Progenitor cell of endocrine pancreas (in vitro differentiated cells): ENCODE measurements at places on chromosomes 11 and 22. TPM values are rescaled to one million over a fixed set of nuclear protein-coding genes. Genes with fewer than 3 reads are reported as not detected.

DNA sequence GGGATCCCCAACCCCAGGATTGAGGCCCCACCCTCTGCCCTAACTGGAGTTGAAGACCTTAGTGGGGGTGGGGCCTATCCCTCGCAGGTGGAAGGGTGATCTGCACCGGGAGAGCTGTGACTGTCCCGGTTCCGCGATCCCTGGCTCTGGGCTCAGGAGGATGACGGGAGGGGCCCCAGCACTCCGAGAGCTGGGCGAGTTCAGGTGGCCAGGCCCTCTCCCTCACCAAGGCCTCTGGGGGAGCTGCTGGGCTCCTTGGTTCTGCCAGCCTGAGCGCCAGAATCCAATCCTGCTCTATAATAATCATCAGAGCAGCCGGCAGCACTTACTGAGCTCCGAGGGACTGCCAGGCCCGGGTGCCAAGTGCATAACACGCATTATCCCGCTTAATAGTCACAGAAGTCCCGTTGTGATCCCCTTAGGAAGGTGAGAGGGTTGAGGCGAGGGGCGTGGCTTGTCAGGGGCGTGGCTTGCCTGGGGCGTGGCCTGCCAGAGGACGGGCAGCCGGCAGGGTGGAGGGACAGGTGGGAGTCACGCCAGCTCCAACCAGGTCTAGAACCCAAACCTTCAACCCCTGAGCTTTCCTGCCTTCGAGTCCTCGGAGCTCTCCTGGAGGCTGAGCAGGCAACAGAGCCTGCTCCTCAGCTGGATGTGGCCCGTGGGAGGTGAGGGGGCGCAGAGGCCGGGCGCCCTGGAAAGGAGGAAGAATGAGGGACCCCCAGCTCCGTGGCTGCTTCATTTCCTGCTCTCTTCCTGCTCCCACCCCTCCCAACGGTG is 7.3 kb upstream of the SYT7 start:
- no peak overlapping the region for H3K27ac ChIP-seq
- H3K4me1 ChIP-seq: peaks cover 16% of the 10 kb centered on the region
- peaks cover 69% of the 10 kb centered on the region for H3K27me3 ChIP-seq
- H3K4me3 ChIP-seq: peak overlapping the region; percentile 54
- H3K36me3 ChIP-seq: no peaks in the 10 kb centered on the region

DNA sequence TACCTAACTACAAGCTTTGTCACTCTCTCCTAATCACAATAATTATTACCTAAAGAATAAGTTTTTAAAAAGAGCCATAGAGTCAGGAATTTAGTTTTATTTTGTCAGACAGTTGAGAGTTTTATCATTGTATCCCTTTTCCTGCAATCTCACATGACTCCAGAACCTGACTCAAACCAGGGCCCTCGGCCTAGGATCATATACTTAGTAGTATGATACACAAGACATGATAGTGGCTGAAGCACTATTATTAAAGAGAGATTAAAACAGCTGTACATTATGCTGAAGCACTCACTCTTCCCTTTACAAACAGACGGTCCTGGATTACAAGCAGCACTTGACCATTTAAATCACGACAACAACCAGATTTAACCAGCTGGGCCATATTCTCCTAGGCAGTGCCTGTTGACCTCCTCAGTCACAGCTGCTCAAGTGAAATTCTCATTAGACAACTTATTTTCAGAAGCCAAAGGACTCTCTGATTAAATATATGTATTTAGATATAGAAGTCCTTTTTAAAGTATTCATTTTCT is 44.0 kb downstream of the SOX6 start:
- H3K27me3 ChIP-seq: peaks cover 19% of the 10 kb centered on the region
- no peak for DNase-seq
- no peaks in the 10 kb centered on the region for H3K36me3 ChIP-seq
- H3K27ac ChIP-seq: no peak overlapping the region
- peaks cover 6% of the 10 kb centered on the region for H3K4me1 ChIP-seq
- H3K4me3 ChIP-seq: no peak overlapping the region

DNA sequence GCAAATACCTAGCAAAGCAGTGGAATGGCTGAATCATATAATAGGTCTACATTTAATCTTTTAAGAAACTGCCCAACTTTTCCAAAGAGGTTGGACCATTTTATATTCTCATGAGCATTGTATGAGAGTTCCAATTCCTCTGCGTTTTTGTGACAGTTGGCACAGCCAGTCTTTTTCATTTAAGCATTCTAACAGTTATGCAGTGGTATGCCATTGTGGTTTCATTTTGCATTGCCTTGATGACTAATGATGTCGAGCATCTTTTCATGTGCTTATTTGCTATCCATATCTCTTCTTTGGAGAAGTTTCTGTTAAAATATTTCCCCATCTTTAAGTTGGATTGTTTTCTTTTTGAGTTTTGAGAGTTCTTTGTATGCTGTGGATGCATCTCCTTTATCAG is 38.7 kb downstream of the EIF3F start:
- no peak overlapping the region for H3K27ac ChIP-seq
- no peak overlapping the region for H3K4me3 ChIP-seq
- no peak for DNase-seq

DNA sequence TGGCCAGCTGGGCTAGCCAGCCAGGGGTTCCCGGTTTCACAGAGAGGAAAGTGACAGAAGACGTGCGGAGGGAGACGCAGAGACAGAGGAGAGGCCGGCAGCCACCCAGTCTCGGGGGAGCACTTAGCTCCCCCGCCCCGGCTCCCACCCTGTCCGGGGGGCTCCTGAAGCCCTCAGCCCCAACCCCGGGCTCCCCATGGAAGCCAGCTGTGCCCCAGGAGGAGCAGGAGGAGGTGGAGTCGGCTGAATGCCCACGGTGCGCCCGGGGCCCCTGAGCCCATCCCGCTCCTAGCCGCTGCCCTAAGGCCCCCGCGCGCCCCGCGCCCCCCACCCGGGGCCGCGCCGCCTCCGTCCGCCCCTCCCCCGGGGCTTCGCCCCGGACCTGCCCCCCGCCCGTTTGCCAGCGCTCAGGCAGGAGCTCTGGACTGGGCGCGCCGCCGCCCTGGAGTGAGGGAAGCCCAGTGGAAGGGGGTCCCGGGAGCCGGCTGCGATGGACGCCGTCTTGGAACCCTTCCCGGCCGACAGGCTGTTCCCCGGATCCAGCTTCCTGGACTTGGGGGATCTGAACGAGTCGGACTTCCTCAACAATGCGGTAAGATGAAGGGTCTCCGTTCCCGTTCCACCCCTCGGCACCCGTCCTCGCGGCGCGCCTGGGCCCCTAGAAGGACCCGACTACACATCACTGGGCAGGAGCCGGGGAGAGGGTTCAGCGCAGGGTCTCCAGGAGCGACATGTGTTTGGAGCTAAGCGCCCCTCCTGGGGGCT is at the start of gene CREB3L1:
CREB3L1 (plus strand) TSS at position 41 of the 765 bp plus-strand sequence; CDS start at position 491, 450 bp downstream.
- peaks cover 57% of the 10 kb centered on the region for H3K4me1 ChIP-seq
- no peak for DNase-seq
- H3K27ac ChIP-seq: peak within 1 kb of the TSS; percentile 53
- H3K36me3 ChIP-seq: no peaks in the 10 kb centered on the region
- peak within 1 kb of the TSS; percentile 76 for H3K4me3 ChIP-seq

- H3K4me1 ChIP-seq: peaks cover 2% of the 10 kb centered on the region
- no peak overlapping the region for H3K4me3 ChIP-seq
- DNase-seq: no peak
- no peaks in the 10 kb centered on the region for H3K36me3 ChIP-seq
- no peaks in the 10 kb centered on the region for H3K27me3 ChIP-seq
These were observed 78.2 kb downstream of the SMCO4 start for GRCh38 chr11:93464927-93465540.

- no peak overlapping the region for H3K4me3 ChIP-seq
- no peaks in the 10 kb centered on the region for H3K36me3 ChIP-seq
- DNase-seq: no peak
- H3K4me1 ChIP-seq: no peaks in the 10 kb centered on the region
These were observed 385.1 kb upstream of the CCDC90B start for GRCh38 chr11:83671289-83671688.

GRCh38 chr11:64514590-64514989 is 76.4 kb upstream of the SLC22A12 start:
- peaks cover 68% of the 10 kb centered on the region for H3K27me3 ChIP-seq
- no peak overlapping the region for H3K4me3 ChIP-seq
- H3K4me1 ChIP-seq: no peaks in the 10 kb centered on the region
- peaks cover 1% of the 10 kb centered on the region for H3K36me3 ChIP-seq
- no peak overlapping the region for H3K27ac ChIP-seq
- DNase-seq: no peak

DNA sequence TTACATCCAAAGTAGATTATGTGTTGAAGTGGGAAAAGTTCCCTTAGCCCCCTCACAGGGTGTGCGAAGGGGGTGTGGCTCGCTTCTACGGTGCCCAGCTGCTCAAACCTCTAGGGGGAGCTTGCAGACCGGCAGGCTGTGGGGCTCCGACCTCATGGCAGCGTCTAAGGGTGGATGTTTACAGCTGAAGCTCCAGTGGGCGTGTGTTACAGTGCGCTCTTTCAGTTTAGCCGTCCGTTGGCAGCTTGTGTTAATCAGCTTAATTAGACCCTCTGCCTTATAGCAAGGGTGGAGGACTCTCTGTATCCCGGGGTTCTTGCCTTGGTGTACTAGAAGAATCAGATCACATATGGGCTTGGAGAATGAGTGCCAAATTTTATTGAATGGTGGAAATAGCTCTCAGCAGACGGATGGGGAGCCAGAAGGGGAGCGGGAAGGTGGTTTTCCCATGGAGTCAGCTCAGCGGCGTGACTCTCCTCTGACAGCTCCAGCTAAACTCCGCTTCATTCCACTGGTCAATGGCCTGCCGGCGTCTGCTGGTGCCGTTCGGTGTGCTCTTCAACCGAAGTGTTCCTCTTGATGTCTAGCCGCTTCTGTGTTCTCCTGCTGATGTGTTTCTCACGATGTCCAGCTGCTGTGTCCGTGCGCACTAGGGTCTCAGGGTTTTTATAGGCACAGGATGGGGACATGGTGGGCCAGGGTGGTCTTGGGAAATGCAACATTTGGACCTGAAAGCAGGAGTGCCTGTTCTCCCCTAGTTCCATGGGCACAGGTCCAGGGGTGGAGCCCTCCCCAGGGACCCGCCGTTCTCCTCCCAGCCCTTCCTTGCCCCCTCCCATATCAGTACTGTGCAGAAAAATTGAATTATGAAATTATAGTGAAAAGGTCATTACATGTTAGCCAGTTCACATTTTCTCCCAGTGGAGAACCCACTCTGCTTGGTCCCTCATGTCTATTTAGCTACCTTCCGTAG is 28.6 kb upstream of the OR10G7 start:
- peaks cover 28% of the 10 kb centered on the region for H3K27me3 ChIP-seq
- peak; percentile 46 for DNase-seq
- peaks cover 4% of the 10 kb centered on the region for H3K4me1 ChIP-seq
- H3K36me3 ChIP-seq: no peaks in the 10 kb centered on the region

The MAP6 gene
- total RNA-seq: 5.4 and 6.0 TPM in 2 replicates
